ENCODE measurements at places on chromosomes 2 and 18.

- DNase-seq, result no peak
Observed at GRCh38 chr2:20448977-20449306, 2.1 kb downstream of the RHOB start.

DNA sequence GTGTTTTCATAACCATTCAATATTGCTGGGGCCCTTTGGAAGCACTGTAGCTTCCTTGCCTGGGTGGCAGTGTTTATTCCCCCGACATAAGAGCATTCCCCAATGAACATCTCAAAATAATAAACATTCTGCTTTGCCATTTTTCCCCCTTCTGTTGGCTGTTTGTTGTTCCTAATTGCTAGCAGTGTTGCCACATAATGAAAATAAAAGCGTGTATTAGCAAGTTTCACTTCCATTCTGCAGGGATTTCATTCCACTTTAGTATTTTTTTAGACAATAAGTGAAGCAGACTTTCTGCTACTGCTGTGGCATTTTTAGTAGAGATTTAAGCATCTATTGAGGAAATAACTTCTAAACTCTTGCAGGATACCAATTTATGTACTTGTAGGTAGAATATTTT is 154.7 kb upstream of the GALNT13 start:
- DNase-seq, result no peak

DNA sequence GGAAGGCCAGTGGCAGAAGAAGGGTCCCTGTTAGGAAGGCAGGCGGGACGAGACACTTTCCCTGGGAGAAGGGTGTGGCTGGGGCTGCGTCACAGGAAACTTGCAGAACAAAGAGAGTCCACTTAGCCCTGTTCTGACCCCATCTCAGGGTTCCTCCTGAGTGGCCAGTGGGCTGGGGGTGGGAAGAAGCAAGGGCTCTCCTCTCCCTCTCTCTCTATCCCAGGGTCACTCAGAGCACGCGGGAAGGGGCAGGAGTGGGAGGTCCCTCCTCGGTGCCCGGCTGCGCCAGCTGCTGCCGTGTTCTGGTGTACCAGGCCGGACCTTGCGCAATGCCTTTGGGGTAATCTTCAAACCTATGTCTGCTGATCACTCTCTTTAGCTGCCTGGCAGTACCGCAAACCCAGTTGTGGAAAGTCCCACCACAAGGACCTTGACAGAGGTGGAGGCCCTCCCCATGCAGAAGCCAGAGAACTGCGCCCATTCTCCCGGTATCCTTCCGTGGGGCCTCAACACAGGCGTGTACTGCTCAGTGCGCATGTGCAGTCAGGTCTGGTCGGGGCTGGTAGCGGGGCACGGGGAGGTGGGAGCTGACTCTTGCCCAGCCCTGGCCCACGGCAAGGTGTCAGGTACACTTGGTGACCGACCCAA is 47.8 kb upstream of the ST3GAL5 start:
- no peak for DNase-seq

- DNase-seq, result peak; percentile 88
Observed at GRCh38 chr2:130372055-130372832, 16.4 kb downstream of the PTPN18 start.

- no peak for DNase-seq
Observed at GRCh38 chr2:175476374-175476773, 294.9 kb upstream of the ATP5MC3 start.

- DNase-seq, result no peak
Observed at GRCh38 chr2:196119926-196120325, 51.3 kb upstream of the DNAH7 start.

DNA sequence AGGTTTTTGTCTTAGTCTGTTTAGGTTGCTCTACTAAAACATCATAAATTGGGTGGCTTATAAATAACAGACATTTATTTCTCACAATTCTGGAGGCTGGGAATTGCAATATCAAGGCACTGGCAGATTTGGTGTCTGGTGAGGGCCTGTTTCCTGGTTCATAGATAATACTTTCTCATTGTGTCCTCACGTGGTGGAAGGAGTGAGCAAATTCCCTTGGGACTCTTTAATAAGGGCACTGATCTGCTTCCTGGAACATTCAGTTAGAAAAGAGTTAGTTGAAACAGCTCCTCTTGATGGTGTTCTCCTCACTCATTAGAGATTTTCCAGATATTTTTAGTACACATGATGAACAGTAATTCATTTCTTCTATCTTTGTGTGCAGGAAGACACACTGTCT is 22.3 kb downstream of the COL4A3 start:
- no peak for DNase-seq

DNA sequence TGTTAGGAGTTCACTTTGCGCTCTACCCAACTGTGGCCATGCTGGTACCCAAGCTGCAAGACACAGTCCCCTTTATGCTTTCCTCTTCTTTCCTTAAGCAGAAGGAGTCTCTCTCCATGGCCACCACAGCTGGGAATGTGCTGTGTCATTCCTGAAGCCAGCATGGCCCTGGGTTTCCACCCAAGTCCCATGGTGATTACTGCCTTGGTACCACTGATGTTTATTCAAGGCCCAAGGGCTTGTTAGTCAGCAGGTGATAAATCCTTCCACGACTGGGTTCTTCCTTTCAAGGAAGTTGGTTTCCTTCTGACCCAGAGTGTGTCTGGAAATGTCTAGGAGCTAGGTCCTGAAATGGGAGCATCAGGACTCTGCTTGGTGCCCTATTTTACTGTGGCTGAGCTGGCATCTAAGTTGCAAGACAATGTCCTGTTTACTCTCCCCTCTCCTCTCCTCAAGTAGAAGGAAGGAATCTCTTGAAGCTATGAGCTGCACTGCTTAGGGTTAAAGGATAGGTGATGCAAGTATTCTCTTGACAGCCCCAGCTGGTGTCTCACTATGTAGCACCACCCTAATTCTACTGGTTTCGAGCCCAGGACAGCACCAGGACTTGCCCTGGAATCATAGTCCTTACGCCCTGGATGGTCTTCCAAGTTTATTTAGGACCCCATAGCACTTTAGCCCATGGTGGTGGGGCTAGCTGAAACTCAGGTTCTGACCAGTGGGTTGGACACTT is 18.7 kb upstream of the NUP35 start:
- no peak for DNase-seq

GRCh38 chr2:233380132-233380895 is 26.0 kb downstream of the DGKD start:
- DNase-seq, result no peak

DNA sequence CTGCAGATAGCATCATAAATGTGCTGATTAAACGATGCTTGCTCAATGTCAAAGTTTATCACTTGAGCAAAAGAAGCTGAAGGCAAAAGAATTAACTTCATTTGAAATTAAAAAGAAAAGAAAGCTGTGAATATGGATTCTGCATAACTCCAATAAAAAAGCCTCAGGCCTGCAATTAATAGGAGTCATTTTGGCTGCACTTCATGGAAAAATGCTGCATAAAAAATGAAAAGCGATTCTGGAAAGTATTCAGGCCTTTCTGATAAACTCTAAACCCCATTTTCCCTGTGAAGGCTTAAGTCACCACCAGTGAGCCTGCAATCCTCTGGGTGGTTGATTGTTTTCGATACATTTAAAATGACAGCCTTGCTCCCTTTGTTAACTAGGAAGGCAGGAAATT is 1793.4 kb downstream of the SUCLG1 start:
- DNase-seq, result no peak

GRCh38 chr2:203328760-203329540 is 756 bp downstream of the ABI2 start:
- peak; percentile 59 for DNase-seq

- no peak for DNase-seq
Observed at GRCh38 chr18:29501952-29502351, 1325.0 kb upstream of the CDH2 start.

DNA sequence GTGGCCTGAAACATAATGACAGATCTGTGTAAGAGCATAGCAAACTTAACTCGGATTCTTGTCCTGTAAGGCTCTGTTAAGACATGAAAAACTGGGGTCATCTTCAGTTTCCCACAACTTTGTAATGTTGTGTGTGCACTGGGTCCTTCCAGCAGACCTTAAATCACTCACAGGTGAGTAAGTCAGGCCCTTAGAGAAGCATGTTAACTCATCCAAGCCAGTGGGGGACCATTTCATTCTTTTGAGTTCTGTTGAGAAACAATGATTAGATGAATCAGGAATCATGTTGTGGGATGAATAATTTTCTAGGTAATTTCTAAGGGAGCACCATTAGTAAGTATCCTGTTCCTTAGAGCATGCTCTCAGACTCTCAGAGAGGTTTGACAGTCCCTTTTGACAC is 167.1 kb downstream of the ESCO1 start:
- DNase-seq, result no peak

DNA sequence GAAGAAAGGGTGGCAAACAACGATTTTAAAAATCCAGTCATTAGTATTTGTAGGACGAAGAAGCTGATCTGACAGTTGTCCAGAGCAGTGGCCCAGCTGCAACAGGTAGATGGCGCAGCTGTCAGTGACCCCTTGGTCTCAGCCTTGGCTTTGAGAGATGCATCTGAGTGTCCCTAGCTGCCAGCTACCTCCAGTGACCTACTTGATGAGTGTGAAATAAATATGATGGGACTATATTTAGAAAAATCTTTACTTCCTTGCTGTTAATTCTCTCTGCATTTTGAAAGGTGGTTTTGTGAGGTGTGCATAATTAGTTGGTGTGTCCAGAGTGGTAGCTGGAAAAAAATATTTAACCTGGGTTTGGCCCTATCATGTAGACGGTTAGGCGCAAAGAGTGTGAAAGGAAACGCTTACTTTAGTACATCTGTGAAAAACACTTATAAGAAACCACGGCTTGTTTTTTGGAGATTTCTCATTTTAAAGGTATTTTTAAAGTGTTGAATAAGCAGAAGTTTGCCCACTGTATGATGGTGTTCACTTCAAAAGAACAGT is 963 bp downstream of the INPP1 start:
- no peak for DNase-seq

- peak; percentile 62 for DNase-seq
Observed at GRCh38 chr18:864872-865273, 39.8 kb upstream of the ADCYAP1 start.

DNA sequence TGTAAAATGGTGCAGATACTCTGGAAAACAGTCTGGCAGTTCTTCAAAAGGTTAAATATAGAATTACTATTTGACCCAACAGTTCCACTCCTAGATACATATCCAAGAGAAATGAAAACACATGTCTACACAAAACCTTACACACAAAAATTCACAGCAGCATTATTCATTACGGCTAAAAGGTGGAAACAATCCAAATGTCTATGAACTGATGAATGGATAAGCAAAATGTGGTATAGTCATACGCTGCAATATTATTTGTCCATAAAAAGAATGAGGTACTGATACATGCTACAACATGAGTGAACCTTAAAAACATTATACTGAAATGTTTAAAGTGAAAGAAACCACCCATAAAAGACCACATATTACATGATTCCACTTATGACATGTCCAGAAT is 4.0 kb downstream of the CYP27C1 start:
- no peak for DNase-seq

DNA sequence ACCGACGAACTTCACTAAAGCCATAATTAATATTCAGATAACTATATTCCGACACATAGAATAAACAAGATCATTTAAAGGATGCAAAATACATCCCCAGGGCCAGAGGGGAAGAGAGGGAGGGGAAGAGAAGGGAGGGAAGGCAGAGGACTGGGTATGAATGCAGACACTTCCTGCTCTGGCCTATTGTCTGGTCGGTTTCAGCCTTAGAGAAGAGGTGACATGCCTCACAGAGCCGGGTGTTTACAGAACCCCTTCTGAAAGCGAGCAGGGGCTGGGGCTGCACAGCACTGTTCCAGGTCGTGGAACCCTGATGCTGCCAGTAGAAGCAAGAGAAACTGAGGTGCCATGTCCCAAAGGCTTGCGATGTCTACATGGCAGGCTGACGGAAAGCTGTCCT is 31.0 kb downstream of the CELF4 start:
- DNase-seq, result no peak

DNA sequence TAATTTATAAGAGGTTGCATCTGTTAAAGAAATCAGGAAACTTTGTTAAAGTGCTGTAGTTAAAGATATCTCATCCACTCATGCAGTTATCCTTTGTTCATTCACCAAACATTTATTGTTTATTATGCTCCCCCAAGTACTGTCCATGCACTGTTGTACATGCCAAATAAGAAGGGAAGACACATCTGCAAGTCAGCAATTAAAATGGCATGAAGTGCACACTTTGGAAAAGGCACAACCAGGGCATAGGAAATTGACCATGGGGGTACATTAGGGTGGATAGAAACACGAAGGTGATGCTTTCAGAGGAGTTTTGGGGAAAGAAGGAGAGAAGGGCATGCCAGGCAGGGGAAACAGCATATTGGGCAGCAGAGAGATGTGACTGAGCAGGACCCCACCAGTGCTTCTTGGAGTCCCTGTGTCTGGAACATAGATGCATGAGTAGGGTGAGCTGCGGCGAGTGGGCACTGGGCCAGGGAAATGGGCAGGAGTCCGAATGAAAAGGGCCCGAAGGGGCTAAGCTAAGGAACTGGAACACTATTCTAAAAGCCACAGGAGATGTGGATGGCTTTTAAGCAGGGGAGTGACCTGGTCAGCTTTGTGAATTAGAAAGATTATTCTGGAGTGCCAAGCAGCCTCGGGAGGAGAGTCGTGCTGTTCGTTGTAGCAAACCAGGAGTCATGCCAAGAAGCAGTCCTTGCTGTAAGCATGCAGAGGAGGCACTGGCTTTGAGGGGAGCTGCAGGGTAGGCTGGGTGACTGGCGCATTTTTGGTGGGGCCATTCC is 316.3 kb downstream of the AGPS start:
- DNase-seq, result no peak

- DNase-seq, result no peak
Observed at GRCh38 chr2:36544638-36545338, 53.2 kb downstream of the FEZ2 start.
